WTC11 (cell line): ENCODE measurements at places on chromosomes 4 and X. TPM values are rescaled to one million over a fixed set of nuclear protein-coding genes. Genes with fewer than 3 reads are reported as not detected.

The NLGN4X gene
- total RNA-seq: 53.8 to 66.9 TPM (median 63.3 TPM) in 3 replicates

DNA sequence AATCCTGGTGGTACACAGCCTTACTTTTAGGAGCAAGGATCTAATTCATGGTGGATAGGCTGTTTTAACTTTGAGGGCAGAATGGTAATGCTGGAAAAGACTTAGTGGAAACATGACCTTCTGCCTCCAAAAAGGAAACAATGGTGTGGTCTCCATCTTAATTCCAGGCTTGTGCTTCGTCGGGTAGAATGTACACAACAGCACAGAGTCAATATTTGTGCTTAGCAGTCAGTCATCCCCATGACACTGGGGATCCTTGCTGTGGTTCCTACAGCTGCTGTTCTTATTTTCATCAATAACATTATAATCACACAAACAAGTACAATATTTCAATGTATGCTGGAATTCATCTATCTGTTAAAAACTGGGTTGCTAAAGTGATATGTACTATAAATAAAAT is 104.4 kb downstream of the HHIP start:
- no peak for DNase-seq

The TMEM271 gene
- 0.14 to 0.31 TPM (median 0.16 TPM) in 3 replicates for total RNA-seq

GRCh38 chr4:3074846-3075651 is 568 bp downstream of the HTT start:
- peak; percentile 71 for DNase-seq

The SUPT20HL1 gene
- not detected in 3 replicates for total RNA-seq

DNA sequence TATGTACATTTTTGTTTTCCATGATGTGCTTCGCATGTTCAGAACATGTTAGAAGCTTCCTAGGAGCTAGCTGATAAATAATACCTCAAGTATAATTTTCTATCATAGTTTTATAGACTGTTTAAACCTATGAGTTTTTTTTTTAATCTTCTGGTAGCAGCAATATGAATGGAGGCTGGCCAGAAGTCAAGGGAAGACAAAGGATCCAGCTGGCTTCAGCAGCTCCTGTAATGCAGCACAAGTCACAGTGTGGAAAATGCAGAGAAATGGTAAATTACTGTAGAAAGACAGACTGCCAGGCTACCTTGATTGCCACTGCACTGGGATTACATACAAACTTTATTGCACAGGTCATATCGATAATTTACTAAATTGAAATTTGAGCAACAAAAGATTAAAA is 537.9 kb downstream of the IQCM start:
- no peak for DNase-seq

- DNase-seq: peak; percentile 47
Observed at GRCh38 chrX:151505796-151506195, 57.7 kb upstream of the PASD1 start.

- no peak for DNase-seq
Observed at GRCh38 chr4:184744236-184744635, 10.3 kb upstream of the CENPU start.

DNA sequence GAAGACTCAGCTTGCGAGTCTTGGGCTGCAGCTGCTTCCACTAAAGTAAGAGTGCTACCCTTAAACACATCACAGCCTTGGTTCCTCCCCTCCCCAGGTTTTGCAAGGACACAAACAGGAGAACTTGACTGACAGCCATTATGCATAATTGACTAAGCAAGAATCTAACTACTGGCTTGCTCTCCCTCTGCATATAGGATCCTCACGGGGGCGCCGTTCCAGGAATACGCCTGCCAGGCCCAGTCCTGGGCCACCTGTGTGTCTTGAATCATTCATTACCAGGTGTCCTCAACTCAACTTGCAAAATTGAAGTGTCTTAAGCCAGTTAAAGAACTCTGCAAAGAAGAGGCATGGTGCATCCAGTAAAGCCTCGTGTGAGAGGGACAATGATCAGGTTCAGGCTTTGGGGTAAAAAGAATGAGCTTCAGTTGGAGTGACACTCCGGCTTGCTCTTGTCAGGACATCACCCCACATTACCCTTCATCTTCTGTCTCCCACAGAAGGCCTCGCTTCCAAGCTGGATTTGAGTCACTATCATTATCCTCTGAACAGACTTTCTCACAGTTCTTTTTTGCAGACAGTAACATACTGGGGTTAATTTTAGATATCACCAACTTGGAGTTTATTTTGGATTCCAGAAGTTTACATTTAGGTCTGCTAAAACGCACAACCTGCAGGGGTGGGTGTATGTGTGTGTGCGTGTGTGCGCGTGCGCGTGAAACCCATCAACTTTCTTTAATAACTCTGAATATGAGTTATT is 273.5 kb upstream of the HS3ST1 start:
- DNase-seq: peak; percentile 25

DNA sequence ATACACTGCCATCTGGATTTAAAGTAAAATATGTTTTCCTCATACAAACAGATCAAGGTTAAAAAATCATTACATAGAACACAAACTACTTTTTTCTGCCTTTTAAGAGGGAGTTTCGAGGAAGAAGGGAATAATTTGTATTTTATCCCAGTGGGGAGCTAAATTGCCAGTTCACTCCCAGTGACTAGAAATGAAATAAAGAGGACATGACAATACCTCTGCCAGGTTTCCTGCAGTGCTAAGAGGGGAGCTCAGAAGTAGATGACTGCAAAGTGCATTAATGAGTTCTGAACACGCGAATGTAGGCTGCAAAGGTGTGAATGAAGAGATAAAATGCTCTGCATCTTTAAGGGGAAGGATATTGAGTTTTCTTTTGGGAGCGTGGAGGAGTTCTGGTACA is 69.7 kb downstream of the SRPX start:
- no peak for DNase-seq

- DNase-seq: no peak
Observed at GRCh38 chr4:98706200-98706813, 47.9 kb upstream of the TSPAN5 start.

DNA sequence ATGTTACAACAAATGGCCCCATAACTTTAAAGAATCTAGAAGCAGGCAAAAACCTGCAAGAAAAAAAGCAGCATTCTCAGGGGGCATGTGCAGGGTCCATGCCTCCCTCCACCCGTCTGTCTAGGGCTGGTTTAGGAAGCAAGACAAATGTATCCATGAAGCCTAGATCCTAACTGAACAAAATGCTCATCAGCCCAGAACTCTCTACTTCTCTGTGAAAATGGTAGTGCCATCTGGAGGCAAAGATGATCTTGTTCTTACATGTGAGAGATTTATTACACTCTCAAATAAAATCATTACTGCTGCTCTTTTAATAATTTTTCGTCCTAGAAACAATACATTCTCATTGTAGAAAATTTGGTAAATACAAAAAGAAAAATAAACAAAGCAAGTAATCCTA is 26.7 kb downstream of the NR3C2 start:
- no peak for DNase-seq

GRCh38 chrX:128052303-128052702 is at the start of gene ACTRT1:
Gene ACTRT1, minus strand, starts transcription at chrX:128052403. Its CDS starts 197 bp downstream, at chrX:128052206.
- DNase-seq: no peak

GRCh38 chr4:107740950-107741701 is 21.1 kb upstream of the PAPSS1 start:
- no peak for DNase-seq

- no peak for DNase-seq
Observed at GRCh38 chr4:19386786-19387185, 864.9 kb upstream of the SLIT2 start.

- no peak for DNase-seq
Observed at GRCh38 chrX:123339221-123339905, 155.3 kb downstream of the GRIA3 start.

DNA sequence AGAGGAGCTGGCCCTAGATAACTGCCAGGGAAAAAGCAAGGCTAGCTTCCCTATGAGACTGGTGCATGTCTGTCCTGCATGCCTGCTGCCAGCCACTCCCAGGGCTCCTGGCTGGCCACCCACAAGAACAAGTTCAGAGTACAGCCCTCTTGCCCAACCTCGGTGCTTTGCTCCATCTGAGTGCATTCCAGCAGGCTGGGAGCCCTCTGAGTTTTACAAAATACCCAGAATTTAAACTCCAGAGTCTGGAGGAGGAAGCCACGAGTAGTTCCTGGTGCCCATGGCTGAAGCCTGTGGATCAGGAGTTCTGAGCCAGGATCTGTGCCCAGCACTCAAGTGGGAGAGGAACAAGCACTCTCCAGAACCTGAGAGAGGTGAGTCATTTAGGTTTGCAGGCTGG is 111.6 kb downstream of the MAGEE2 start:
- DNase-seq: no peak

The SLC7A11 gene
- 4.8 to 10.1 TPM (median 5.0 TPM) in 3 replicates for total RNA-seq

GRCh38 chr4:34158878-34159277 is 2085.4 kb downstream of the ARAP2 start:
- no peak for DNase-seq

The KLHL8 gene
- 6.5 to 7.3 TPM (median 6.8 TPM) in 3 replicates for total RNA-seq

The HPGDS gene
- not detected in 3 replicates for total RNA-seq

DNA sequence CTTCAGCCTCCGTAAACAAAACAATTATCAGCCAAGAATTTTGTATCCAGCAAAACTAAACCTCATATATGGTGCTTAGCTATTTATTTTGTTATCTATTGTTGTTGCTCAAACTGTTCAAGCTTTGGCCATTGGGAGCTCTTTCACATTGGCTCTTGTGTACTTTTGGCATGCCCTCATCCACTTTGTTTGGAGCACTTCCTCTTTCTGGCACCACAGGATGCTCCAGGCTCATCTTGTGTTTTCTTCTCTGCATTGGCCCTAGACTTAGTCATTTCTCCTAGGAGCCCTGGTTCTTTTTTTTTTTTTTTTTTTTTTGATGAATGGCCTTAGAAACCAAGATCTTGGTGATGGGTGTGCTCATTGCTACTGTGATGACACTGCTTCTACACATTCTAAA is 74.5 kb downstream of the DIPK2B start:
- DNase-seq: no peak

The RBM47 gene
- 89.0 to 97.9 TPM (median 92.5 TPM) in 3 replicates for total RNA-seq
